ENCODE measurements at places on chromosomes 16 and 17.

DNA sequence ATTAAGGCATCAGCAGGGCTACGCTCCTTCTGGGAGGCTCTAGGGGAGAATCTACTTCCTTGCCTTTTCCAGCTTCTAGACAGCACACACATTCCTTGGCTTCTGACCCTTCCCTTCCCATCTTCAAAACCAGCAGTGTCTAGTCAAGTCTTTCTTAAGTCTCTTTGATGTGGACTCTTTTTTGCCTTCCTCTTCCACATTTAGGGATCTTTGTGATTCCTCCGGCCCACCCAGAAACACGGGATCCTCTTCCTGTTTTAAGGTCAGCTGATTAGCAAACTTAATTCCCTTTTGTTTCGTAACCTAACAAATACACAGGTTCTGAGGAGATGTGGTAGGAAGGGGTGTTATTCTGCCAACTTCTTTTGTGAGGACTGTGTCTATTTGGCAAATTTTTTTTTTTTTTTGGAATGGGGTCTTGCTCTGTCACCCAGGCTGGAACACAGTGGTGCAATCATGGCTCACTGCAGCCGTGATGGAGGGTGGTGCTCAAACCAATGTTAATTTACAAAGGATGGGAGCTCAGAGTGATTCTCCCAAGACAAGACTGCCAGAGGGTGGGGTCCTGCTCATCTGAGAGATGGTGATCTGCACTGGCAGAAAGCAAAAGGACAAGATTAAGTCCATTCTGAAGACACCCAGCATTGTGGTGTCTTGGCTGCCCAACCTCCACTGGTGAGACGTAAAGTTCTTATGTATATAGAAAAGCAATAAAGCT is 14.7 kb downstream of the KNOP1 start:
- no peak for DNase-seq

- DNase-seq: no peak
Observed at GRCh38 chr17:45895304-45895968, 1.1 kb downstream of the MAPT start.

DNA sequence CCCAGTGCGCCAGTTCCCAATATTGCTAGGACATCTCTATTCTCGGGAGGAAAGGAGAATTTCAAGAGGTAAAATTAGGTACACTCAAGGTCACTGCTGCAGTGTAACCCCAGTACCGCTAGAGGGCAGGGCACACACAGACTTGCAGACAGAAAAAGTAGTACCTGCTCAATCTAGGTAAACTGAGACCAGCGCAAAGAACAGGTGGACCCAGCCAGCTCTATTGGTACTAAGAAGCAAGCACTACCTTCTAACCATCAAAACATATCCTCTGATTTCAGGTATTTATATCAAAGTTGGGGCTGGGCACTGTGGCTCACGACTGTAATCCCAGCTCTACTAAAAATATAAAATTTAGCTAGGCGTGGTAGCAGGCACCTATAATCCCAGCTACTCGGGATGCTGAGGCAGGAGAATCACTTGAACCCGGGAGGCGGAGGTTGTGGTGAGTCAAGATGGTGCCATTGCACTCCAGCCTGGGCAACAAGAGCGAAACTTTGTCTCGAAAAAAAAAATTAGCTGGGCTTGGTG is 3.6 kb upstream of the WDR81 start:
- DNase-seq: no peak

DNA sequence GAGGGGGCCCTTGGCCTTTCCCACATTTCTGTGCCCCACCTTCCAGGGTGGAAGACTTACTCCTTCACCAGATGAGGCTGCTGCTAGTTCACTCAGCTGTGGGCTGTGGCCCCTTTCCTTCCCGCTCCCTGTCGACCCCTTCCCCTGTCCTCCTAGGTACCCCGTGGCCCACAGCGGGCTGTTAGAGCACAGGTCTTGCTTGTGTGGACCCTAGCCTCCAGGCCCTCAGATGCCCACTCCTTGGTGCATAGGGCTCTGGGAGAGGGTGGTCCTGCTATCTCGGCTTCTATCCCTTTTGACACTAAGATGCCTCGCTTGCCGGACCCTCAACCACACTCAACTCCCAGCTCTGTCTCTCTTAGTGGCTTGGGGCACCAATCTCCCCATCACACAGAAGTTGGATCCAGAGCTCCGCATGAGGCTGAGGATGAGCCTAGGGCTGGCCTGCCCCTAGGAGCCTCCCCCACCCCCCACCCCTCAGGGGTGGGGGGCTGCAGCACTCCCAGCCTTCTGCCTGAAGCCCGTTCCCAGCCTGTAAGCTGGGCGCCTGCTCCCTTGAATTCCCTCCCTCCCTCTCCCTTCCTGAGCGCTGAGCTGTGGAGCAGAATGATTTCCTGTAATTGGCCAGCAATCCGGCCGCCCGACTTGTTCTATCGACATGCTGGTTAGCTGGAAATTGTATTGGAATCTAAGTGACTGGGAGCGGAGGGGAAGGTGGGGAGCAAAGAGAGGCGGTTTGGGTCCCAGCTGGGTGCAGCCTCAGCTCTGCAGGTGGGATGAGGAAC is 30.9 kb downstream of the DCAKD start:
- DNase-seq: no peak

DNA sequence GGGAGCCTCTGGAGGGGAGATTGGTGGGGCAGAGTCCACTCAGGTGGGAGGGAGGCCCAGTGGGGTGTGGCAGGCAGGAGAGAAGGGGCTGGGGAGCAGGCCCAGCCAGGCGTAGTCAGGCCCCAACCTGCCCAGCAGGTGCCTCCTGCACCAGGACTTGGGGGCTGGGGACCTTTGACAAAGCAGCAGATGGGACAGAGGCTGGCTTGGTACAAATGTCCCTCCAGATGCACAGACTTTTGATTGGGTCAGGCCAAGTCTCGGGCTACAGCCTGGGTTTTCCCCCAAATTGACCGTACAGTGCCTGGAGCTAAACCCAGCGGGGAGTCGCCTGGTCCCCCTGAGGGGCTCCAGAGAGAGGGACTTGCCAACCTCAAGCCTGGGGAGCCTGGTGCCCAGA is 411 bp downstream of the GGT6 start:
- no peak for DNase-seq
